Fibroblast of upper back skin (primary cell): ENCODE measurements at places on chromosomes 2 and 18.

- peak; percentile 69 for DNase-seq
Observed at GRCh38 chr18:13216092-13216582, 2.4 kb upstream of the LDLRAD4 start.

DNA sequence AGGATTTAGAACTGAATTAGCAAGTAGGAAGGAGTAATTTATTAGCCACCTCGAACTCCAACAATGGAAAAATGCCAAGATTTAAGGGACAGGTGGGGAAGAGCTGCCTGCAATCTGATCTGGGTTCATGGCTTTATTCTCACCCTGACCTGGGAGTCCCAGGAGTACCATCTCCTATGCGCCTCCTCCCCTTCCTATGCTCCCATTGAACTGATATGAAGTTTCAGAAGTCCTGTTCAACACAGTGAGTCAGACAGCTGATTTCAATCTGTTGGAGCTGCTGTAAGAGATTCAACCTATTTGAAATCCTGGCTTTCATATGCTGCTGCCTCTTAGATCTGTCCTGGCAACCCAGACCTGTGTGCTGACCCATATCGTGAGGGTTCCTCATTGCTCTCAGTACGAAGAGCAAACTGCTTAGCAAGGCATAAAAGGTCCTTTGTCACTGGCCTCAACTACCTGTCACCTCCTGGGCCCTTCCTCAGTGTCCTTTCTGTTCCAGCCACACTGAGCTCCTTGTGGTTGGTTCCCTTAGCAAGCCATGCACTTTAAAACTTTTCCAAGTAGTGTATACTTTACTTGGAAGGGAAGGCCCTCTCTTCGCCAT is 15.9 kb upstream of the CD28 start:
- DNase-seq = peak; percentile 21

DNA sequence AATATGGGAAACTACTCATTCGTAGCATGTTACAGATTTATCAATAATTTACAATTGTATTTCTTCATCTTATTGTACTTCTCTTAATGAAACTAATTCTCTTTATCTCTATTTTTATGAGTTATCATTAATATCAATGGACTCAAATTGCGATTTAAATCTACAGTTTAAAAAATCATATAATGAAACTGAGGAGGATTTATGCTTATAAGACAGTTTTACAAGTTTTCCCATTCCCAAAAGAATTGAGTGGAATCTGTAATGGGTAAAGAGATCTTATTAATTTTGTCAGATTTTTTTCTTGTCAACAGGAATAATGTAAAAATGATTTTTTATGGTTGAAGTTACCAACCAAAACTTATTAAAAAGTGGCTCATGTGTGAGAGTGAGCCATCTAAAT is 468.0 kb downstream of the METTL4 start:
- no peak for DNase-seq

DNA sequence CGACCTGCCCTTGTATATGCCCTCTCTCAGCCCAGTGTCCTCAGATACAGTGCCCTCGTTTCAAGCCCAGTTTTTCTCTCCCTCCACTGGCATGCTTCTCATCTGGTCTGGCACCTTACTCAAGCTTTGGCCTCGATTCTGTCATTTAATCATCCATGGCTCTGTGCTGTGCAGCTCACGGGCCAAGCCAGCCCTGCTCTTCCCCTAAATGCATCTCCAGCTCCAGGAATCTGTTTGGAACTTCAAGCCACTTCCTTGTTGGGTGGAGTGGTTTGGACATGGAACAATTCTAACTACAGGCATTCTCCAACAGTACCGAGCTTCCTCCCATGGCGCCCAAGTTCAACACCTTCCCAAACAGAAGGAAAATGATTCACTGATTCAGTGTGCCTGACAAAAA is 76.7 kb upstream of the ZNF397 start:
- DNase-seq = no peak

GRCh38 chr2:100196786-100197494 is 54.5 kb upstream of the AFF3 start:
- peak; percentile 78 for DNase-seq

- no peak for DNase-seq
Observed at GRCh38 chr2:86147793-86148192, 41.8 kb downstream of the PTCD3 start.

- DNase-seq = no peak
Observed at GRCh38 chr2:211371465-211371864, 815.1 kb downstream of the CPS1 start.

DNA sequence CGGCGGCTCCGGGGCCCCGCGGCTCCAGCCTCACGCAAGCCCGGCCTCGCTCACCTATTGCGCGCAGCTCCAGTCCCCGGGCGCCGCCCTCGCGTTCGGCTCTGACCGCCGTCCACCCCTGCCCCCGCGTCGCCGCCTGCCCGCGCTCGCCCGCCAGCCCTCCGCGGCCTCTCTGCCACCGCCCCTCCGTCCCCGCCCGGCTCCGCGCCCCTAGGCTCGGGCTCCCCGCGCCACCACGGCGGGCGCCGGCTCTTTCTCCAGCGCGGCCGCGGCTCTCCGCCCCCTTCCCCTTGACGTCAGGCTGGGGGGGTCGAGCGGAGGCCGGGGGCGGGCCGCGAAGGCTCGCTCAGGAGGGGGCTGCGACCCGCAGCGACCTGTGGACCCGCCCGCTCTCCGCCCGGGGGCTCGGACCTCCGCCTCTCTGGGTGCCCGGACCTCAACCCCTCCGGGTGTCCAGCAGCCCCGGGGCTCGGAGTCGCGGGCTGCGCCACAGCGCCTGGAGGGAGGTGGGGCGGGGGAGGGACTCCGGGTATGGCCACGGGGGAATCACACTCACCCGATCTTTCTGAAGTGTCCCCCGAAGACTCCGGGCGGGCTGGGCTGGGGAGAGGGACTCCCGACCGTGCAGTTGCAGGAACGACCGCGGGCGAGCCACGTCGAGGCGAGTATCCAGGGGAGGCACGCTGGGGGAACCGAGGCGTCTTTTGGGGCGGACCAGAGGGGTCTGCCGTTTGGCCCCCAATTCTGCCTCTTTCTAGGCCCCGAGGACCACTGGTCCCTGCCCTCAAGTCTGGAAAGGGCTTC is at the start of gene SEMA4C:
SEMA4C (minus strand) TSS at position 259 of the 804 bp plus-strand sequence. CDS start 2,194 bp downstream, outside the sequence.
- no peak for DNase-seq
